Activated CD4-positive, alpha-beta T cell treated with anti-CD3 and anti-CD28 coated beads for 24 hours (primary cell): ENCODE measurements at places on chromosomes 3 and 15.

DNA sequence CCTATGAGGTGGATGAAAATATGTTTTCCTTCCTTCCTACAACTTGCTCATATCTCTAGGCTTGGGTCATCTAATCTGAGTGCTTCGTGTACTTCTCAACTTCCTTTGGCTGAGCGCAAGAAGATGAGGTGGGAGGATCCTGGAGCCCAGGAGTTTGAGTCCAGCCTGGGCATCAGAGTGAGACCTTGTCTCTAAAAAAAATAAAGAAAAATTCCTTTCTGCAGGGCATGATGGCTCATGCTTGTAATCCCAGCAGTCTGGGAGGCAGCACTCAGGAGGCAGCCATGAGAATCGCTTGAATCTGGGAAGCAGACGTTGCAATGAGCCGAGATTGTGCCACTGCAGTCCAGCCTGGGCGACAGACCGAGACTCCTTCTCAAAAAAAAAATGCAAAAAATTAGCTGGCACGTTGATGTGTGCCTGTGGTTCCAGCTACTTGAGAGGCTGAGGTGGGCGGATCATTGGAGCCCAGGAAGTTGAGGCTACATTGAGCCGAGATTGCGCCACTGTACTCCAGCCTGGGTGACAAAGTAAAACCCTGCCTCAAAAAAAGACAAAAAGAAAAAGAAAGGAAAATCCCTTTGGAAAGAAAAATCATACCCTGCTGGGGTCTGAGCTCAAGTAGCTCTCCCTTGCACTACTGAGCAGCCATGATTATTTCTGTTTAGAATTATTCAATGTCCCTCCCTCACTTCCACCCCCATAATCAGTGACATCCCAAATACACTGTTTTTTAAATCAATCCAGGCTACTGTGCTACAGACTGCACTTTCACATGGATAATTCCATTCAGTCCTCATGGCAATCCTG lies 28.0 kb upstream of the RAB11A start:
- DNase-seq = no peak

DNA sequence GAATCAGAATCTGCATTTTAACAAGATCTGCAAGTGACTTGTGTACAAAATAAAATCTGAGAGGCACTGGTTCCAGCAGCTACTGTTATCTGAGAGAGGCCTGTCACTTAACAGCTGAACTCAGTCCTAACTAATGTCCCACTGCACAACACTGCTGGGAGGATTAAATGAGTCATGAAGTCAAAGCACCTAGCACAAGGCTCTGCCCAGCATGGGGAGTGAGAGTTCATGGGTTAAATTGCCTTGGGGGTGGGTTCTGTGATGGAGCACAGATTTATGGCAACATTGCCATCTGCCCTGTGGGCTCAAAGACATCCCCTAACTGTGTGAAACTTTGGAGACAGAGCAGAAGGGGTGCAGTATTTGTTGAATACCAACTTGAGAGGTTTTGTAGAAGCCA lies 250.9 kb downstream of the PLCL2 start:
- DNase-seq = no peak

DNA sequence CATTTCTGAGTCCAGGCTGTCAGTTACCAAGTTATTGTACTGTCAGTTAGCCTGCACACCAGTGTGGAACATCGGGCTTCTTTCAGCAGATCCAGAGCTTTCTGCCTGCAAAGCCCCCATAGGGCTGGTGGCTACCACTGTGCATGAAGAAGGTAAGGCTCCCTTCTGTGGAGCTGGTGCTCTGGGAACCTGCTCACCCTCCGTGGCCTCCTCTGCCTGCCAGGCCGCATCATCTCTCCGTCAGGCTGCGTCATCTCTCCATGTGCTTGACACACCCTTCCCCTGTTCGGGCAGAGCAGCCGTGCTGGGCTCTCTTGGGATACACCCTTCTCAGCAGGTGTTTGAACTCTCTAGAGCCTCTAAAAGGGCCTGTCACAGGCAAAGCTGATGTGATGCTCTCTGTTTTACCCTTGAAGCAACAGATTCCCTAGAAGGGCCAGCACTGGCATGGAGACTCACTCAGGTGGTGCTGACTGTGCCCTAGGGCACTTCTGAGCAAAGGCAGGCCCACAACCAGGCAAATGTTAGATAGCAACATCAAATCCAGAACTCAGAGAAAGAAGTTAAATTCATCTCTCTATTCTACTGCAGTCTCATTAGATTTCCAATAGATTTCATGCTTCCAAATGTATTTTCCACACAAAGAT lies 261.1 kb downstream of the EPHB1 start:
- DNase-seq = no peak

GRCh38 chr3:168040607-168041208 lies 55.0 kb downstream of the GOLIM4 start:
- DNase-seq = no peak

DNA sequence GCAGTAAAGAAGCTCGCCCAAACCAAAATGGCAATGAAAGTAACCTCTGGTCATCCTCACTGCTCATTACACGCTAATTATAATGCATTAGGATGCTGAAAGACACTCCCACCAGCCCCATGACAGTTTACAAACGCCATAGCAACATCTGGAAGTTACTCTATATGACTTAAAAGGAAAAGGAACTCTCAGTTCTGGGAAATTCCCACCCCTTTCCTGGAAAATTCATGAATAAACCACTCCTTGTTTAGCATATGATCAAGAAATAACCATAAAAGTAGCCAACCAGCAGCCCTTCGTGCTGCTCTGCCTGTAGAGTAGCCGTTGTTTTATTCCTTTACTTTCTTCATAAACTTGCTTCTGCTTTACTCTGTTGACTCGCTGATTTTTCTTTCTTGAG lies 164.6 kb downstream of the SMAD6 start:
- DNase-seq = no peak

GRCh38 chr15:63412551-63412950 lies 30.9 kb upstream of the CA12 start:
- DNase-seq = no peak

DNA sequence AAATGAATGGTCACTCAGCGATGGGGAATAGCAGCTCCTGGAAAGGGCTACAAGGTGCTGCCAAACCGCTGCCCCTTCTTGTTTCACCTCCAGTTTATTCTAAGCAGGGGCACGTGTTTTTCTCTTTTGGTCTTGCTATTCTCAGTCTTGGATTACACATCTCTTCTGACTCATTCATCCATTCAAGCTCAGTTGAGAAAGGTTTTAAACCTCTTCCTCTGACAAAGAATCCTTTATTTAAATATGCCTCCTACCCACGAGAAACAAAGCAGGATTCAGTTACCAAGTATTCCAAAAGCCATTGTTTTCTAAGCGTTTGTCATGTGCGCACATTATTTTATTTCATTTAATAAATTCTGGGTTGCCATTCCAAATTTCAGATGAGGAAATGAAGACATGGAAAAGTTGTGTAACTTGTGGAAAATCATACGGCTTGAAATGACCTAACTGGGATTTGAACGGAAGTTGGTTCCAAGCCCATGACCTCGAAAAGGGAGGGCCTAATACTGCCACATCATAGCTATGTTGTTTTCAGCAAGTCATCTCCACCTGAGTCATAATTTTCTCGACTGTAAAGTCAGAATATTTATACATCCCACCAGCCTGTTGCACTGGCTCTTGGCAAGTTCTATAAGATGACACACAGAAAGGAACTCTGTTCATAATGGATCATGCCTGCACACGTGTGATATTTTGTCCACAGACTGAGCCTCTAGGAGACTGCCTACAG lies 292.0 kb upstream of the SLCO3A1 start:
- no peak for DNase-seq

- no peak for DNase-seq
Observed at GRCh38 chr15:71350622-71351378, 235.5 kb downstream of the THSD4 start.

GRCh38 chr3:171057072-171057471 lies 30.6 kb upstream of the SLC2A2 start:
- no peak for DNase-seq

DNA sequence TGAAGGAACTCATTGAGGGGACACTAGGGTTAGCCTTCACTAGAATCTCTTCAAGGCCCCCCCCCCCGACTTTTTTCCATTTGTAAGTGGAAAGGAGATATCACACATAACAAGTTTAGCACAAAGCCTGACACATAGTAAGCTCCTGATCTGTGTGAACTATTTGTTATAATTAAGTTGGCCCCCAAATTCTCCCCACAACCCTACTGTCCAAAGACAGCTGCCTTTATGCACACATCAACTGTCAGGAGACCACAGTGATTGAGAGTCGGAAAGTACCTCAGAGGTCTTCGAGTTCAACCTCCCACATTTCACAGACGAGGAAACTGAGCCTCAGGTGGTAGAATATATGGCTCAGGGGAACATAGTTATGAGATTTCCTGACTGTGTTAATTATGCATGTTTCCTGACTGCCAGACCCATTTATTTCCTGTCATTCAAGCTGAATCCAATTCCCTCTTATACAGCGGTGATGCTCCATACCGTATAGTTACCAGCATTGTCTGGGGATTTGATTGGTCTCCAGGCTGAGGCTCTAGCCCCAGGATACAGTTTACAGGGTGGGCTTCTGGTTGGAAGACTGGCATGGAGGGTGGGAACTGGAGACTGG lies 227.4 kb upstream of the CMC1 start:
- no peak for DNase-seq

DNA sequence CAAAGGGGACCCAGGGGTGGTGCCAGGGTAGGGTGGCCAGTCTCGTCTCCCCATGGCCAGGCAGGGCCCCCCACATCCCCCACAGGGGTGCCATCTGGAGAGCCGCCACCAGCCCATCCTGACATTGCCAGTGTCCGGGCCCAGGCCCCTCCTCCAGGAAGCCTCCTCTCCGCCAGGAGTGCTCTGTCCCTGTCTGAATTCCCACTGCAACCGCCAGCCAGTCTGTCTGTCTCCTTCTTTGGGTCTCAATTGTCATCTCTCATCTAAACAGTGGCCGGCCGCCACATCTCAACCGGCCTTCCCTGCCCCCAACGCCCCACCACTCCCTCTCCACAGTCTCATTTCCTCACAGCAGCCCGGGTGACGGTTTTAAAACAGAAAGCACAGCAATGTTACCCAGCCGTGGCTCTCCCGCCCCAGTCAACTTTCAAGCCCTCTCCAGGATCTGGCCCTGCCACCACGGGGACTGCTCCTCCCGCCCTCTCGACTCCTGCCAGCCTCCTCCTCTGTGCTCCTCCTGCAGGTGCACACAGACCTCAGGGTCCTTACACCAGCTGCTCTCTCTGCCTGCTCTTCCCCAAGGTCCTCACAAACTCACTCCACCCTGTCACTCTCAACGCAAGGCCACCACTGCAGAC lies 57.0 kb downstream of the IQSEC1 start:
- peak; percentile 23 for DNase-seq

DNA sequence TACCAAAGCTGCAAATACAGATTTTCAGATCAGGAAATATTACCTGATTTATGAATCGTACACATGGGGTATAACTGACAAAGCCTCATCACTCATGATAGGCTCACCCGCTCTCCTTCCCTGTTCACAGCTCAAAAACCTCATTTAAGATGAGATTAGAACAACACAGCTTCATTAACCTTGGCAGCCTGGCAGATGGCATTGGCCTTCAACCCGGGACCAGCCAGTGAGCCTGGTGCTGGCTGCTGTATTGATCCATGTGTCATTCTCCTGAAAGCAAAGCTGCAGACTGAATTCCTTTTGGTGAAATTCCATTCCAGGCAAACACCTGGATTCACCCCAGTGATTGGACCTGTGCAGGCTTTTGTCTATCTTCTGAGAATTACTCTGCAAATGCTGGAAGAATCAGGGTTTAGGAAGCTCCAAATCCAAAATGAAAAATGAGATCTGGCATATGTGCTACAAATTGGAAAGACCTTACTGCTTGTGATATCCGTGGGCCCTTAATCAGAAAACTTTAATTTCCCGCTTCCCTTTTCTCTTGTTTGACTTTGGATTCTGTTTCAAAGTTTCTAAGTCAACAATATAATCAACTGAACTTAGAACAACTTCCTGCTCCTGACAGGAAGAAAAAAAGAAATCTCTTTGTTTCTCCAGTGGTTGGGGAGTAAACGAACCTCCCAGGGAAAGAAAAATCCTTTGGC lies 189.1 kb upstream of the KBTBD8 start:
- DNase-seq = no peak

DNA sequence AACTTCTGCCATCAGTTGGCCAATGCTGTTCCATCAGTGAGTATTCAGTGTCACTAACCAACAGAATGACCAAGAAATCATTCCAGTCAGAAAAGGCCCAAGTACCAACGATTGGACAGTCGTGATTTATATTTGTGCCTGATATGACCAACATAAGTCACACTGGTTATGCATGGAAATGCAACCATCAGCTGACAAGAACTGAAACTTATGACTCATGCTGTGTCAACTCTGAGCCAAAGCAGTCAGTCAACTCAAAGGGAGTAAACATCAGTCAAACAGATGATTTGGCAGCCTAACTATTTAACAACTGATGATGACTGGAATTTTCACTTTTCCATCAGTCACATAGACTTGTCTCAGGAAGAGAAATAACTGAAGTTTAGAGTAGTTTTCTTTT lies 142.4 kb downstream of the ANXA2 start:
- peak; percentile 5 for DNase-seq

DNA sequence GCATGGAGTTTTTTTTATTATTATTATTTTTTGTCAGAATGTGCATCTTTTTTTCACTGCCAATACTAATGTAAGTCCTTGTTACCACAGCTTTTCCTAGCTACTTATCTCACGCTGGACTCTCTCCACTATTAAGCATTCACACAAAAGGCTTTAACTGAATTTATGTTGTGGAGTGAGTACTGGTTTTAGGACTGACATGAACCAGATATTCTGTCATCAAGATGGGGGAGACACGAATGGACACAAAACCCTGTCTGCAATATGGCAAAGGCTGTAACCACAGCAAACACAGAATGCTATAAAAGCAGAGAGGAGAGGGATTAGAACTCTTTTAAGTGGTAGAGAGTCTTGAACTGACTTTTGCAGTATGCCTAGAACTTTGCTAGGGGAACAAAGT lies 592.2 kb upstream of the TBL1XR1 start:
- DNase-seq = no peak

DNA sequence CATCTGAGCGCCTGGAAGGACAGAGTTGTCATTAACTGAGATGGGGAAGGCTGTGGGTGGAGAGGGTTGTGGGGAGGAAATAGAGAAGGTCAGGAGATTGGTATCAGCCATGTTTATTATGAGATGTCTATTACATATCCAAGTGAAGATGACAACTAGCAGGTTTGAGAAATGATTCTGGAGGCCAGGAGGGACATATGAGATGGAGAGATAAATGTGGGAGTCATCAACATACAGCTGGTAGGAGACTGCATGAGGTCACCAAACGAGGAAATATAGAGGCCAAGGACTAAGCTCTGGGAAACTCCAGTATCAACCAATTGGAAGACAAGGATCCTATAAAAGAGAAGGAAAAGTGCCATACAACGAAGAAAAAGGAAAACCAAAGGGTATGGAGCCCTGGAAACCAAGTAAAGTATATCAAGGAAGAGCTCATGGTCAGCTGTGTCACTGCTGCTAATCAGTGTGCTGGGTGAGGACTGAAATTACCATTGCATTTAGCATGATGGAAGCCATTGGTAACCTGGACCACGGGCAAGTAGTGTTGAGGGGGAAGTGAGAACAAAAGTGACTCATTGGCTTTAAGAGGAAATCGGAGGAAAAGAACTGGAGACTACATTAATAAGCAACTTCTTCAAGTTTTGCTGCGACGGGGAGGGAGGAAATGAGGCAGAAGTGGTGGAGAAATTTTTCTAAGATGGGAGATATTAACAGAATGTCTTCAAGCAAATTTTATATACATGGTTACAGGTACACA lies 14.0 kb upstream of the UACA start:
- DNase-seq = no peak

GRCh38 chr3:130310109-130310508 lies 35.4 kb upstream of the COL6A5 start:
- DNase-seq = no peak

- no peak for DNase-seq
Observed at GRCh38 chr3:142961539-142961938, 1.9 kb downstream of the PAQR9 start.
